H9 (cell line): ENCODE measurements at places on chromosomes 6 and 20.

- DNase-seq: no peak
Observed at GRCh38 chr6:41937861-41938574, 3.6 kb downstream of the CCND3 start.

DNA sequence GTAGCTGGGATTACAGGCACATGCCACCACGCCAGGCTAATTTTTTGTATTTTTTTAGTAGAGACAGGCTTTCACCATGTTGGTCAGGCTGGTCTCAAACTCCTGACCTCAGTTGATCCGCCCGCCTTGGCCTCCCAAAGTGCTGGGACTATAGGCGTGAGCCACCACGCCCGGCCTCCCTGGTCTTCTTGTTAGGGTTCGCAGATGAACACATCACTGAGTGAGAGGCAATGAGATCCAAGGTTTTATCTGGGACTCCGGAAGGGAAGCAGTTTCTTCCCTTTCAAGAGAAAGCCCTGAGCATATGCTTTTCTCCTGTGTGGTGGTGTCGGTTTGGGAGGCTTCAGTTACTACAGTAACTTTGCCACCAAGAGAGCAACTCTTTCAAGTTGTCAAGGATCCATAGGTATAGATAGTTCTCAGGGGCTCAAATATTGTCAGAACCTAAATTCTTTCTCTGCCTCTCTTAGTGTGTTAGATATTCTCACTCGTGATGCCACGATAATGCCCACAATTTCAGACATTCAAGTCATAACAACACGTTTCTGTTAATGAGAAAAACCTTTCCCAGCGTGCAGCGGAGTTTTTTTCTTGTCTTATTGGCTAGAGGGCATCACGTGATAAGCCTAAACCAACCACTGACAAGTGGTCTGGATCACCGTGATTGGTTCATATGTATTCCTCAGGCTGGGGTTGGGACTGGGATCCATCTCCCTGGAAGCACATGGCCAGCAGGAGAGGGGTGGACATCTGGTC, 36.2 kb upstream of the NCOA3 start:
- no peak for DNase-seq

GRCh38 chr20:37222086-37222485, 39.5 kb downstream of the GHRH start:
- DNase-seq: no peak

DNA sequence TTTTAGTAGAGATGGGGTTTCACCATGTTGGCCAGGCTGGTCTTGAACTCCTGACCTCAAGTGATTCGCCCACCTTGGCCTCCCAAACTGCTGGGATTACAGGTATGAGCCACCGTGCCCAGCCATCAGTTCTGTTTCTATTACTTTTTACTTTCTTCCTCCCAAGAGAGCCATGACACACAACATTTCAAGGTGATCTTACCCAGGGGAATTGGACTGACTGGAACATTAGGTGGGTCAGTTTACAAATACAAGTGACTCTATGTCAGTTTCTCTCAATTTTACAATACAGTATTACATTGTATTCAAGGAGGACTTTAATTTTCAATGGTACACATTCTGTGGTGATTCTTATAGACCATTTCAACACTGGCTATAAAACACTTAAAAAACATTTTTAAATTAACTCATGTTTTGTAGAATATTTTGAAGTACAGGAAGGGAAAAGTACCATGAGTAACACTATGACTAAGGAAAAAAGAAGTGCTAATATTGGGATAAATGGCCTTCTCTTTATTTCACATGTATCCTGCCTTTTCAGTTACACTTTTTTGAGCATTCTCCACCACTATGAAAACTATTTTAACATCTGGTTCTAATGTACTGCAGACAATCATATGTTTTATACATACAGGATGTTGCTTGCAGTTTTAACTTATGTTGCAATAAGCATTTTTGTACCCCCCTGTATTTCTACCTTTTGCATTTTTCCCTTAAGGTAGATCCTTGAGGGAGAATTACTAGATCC, 8.4 kb downstream of the TPBG start:
- DNase-seq: no peak
